ENCODE measurements at places on chromosomes 7 and 10.

- DNase-seq = no peak
These were observed 80.0 kb downstream of the DAGLB start for GRCh38 chr7:6367701-6368211.

DNA sequence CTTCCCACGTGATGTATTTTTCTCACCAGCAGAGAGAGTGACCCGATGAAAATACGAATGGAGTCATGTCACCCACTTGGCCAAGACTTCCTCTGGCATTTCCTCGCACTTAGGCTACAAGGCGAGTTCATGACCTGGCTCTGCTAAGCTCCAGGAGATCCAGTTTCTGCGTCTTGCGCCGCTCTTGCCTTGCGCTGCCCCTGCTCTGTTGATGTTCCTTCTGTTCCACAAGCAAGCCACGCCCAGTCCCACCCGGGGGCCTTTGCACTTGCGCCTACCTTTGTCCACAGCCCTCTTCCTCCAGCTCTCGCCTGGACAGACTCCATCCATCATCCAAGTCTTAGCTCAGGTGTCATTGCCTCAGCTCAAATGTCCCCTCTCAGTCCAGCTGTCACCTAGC, 116.3 kb upstream of the SHH start:
- DNase-seq = no peak

DNA sequence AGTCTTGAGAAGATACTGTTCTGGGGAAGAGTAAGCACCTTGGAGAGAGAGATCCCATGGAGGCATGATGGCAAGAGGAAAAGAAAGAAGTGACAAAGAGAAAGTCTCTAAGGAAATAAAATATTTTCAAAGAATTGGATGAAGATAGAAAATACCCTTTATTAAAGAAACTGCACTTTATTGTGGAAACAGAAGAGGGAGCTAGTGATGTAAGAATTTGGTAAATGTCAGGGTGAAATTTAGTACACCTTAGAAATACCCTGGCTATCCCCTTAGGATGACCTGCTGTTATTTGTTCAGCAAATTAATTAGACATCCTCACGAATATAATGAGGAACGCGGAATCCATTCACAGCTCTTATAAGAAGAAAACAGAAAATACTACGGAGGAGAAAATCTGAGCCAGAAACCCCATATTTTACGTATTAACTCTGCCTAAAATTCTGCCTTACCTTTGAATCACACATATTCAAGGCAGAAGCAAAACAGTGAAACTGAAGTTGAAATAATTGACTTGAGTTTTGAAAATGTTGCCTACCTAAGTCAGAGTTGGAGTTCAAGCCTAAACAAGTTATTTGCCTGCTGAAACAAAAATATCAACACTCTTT, 90.7 kb downstream of the TFPI2 start:
- no peak for DNase-seq

DNA sequence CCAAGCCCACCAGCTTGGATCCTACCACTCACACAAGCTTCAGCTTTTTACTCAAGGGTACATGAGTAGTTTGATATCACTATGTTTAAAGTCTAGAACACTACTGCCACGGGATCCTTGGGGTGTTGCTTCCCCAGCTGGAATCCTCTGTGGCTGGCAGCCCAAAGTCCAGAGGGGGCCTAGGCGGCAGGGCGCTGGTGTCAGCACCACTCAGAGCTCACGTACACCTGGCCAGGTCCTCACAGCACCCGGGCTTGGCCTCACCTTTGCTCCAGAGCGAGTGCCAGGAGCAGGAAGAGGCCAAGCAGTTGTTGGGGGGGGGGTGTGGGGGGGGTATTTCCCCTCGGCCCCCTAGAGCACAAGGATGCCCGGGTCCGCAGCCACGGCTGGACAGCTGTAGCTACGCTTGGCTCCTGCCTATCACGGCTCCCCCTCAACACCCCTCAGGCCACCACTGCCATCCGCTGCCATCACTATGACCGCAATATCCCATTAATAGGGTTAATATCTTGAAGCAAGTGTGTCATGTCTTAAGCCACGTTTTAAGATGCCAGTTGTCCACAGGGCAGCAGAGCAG, 17.0 kb downstream of the ZDHHC6 start:
- DNase-seq = no peak

GRCh38 chr10:79266084-79266483, 81.2 kb upstream of the PPIF start:
- DNase-seq = peak; percentile 19

GRCh38 chr10:117736655-117737054, 194.1 kb downstream of the EMX2 start:
- no peak for DNase-seq

- DNase-seq = no peak
These were observed 87.0 kb downstream of the IPMK start for GRCh38 chr10:58180666-58181065.

- no peak for DNase-seq
These were observed 167.2 kb upstream of the IMMP2L start for GRCh38 chr7:111729483-111729882.

DNA sequence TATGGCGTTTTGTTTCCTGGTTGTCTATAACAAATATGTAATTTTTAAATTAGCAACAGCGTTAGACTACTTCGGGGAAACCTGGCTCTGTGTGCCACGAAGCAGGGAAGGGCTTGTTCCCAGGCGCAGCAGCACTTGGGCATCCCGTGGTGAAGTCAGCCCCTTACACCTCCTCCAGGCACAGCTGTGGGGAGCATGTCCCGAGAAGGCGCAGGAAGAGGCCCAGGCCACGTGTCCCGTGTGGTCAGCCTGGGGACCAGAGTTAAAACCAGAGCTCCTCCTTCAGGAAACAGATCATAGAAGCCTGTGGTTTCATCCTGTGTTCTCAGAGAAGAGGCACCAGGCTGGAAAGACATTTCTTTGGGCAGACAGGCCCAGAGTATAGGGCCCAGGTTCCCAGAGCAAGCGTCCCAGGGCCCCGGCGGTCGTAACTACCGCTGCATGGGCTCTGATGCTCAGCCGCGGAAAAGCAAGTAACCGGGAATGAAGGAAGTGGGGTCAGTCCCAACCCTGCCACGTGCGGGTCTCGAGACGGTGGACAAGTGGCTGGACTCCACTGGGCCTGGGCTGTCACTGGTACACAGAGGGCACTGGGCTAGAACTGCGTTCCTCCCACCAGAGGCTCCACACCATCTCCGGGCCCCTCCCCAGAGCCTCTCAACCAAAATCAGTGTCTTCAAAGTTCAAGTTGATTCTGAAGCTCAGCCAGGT, 7.1 kb downstream of the NUDT1 start:
- no peak for DNase-seq

DNA sequence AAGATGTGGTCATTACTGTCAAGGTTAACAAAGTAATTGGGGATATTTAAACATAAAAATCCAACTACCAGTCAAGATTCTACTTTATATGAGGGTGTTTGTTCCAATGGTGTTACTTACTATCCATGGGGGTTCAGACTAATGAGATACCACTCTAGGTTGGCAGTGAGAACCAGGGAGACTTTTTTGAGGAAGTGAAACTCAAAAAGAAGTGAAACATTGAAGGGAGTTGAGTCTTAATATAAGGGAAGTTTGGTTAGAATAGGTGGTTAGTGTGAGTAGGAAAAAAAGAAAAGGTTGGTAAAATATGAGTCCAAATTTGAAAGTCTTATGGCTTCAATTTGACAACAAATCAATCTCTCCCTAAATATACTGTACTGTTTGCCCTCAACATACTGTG, 123.6 kb upstream of the ANK3 start:
- no peak for DNase-seq

- DNase-seq = no peak
These were observed 81.9 kb downstream of the RAMP3 start for GRCh38 chr7:45239486-45239885.

GRCh38 chr7:38951213-38951612, 26.5 kb upstream of the POU6F2 start:
- DNase-seq = no peak

DNA sequence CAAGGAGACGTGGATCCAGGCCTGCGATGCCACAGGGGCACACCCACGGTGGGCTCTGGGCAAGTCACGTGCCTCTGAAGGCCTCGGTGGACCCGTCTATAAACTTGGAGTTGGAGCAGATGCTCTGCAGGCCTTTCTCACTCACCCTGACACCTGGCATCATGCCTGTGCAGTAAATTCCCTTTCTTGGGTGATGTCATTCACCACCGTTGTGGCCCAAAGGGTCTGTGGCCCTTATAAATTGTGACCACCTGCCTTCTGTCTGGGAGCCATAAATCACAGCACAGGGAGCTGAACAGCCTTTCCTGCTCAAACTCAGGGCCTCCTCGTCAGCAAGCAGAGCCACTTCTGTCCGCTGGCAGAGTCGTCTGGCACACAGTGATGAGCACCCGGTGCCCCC, 52.2 kb downstream of the GPAM start:
- no peak for DNase-seq

DNA sequence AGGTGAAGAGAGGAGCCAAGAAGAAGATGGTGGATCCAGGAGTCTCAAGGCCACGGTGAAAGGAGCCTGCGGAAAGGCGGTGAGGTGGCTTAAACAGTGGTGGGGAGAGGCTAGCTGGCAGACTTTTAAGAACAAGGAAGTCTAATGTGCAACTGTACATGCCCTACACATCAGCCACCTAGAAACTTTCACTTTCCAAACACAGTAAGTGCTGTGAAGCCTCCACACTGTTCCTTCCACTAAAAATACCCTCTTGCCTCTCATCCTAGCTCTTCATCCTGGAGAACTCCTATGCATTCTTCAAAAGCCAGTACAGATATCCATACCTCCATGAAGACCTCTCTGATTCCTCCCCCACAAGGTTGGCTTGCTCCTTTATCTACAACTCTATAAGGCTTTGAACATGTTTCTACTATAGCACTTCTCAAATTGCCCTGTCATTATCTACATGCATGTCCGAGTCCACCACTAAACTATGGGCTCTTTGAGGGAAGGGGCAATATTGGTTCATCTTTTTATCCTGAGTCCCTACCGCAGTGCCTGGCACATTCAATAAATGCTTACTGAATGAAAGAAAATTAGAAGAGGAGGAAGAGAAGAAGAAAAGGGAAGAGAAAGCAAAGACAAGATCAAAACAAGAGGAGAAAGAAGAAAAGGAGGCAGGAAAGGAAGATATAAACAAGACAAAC, 54.2 kb downstream of the DNAJC12 start:
- DNase-seq = no peak

- DNase-seq = no peak
These were observed 40.7 kb upstream of the ANAPC16 start for GRCh38 chr10:72175149-72175548.

DNA sequence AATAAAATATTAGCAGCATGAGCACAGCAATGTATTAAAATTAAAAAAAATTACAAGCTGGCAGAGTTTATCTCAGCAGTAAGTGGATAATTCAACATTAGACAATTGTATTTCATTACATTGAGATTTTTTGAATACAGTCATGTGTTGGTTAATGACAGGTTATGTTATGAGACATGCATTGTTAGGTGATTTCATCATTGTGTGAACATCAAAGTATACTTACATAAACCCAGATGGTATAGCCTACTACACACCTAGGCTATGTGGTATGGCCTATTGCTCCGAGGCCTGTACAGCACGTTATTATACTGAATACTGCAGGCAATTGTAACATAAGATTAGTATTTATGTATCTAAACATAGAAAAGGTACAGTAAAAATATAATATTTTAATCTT, 29.7 kb downstream of the CCDC6 start:
- no peak for DNase-seq

- DNase-seq = no peak
These were observed 353.4 kb downstream of the CCSER2 start for GRCh38 chr10:84681781-84682180.

- DNase-seq = no peak
These were observed 55.5 kb downstream of the COL1A2 start for GRCh38 chr7:94450044-94450697.

DNA sequence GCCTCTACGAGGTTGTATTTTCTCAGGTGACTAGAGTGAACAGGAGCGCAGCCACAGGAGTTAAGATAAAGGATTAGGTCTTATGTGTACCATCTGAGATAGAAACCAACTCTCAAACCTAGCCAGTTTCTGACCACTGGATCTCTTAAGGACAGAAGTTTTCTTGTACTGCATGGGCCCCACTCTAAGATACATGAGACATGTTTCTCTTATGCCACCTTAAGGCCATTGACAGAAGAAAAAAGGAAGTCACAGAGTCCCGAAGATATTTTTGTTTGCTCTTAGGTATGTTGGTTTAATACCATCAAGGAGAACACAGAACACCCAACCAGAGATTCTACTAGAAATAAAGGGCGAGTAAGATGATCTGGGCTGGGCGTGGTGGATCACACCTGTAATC, 335.8 kb downstream of the FRMD4A start:
- no peak for DNase-seq

DNA sequence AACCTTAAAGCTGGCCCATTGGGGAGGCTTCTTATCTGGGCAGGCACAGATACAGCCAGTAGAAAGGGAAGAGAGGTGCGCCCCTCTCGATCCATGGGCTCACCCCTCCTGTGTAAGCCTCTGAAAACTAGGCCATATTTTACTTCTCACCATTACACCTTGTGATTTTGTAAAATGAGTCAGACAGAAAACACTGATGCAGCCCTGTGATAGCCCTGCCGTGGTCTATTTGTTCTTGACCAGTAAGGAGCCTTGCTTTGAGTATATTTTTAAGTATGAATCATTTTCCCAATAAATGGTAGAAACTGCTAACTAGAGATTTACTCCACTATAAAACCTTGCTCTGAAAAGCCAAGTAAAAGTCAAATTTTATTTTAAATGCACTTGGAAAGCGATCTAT, 329.8 kb upstream of the MBL2 start:
- no peak for DNase-seq

- DNase-seq = no peak
These were observed 37.1 kb upstream of the TOMM7 start for GRCh38 chr7:22859641-22860290.

DNA sequence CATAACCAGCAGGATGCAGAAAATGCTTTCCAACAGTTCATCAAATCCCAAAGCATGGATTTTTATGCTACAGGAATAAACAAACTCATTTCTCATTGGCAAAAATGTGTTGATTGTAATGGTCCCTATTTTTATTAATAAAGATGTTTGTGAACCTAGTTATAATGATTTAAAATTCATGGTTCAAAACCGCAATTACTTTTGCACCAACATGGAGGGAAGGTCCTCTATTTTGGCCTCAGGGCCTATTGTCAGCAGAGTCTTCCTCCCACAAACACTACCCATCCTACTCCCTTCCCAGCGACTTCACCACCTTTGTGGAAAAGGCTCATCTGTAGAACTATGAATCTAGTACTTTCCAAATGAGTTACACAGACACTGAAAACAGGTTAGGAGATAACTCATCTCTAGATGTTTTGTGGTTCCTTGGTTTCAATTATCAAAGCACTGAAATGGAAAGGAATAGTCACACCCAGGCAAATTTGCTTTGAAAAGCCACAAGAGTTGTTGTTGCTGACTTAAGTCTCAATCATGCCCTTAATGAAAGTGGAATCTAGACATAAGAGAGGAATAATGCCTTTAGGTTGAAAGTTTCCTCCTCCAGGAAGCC, 59.4 kb upstream of the FRMD4A start:
- no peak for DNase-seq
